ENCODE measurements at places on chromosomes 2 and 18.
A peak's percentile ranks its signal among the peaks of the same experiment; 100 is the strongest.

DNA sequence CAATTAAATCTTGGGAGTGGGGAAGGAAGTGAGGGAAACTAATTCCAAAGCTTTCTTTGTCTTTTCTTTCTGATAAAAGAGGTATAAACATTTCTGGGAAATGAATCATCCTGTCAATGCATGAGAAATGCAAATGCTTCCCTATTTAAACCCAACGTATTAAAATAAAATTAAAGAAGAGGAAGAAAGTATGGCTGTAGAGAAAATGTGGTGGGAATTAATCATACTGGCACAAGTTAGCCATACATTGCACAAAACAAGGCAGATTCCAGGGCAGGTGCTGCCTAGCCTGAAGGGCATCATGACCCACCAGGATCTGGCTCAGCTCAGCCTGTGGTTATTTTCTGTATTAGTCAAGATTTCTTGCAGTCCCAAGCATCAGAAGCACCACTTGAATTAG lies 338.0 kb downstream of the NYAP2 start:
- DNase-seq: no peak

GRCh38 chr18:11167778-11168177 lies 18.4 kb upstream of the PIEZO2 start:
- DNase-seq: no peak

DNA sequence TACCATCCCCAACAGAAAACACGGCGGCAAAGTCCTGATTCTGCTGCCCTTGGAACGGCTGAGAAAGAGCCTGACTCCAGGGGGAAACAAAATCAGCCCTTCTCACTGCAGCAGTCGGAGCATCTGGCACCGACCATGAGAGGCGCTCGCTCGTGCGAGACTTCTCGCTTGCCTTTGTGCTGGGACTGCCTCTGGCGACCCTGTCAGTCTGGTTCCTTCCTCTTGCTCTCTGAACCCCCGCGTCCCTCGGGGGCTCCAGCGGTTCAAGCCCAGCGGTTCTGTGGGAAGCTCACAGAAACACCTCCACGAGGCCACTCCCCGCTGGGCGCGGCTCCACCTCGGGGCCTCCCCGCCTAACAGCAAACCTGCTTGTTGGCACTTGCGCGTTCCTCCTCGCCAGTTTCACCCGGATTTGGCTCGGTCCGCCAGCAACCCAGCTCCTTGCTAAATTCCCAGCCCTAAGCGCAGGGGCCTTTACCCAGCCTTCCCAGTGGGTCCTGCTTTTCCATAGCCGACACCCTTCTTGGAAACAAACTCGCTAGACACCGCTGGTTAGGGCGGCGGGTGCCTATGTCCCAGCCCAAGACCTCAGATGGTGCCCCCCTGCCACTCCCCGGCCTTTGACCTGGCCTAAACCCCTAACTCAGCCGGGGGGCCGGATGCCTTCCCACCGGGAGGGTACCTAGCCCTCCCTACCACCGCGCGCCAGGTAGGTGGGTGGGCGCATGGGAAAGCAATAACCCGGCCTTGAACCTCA lies 2.2 kb downstream of the RND3 start:
- peak; percentile 5 for DNase-seq

DNA sequence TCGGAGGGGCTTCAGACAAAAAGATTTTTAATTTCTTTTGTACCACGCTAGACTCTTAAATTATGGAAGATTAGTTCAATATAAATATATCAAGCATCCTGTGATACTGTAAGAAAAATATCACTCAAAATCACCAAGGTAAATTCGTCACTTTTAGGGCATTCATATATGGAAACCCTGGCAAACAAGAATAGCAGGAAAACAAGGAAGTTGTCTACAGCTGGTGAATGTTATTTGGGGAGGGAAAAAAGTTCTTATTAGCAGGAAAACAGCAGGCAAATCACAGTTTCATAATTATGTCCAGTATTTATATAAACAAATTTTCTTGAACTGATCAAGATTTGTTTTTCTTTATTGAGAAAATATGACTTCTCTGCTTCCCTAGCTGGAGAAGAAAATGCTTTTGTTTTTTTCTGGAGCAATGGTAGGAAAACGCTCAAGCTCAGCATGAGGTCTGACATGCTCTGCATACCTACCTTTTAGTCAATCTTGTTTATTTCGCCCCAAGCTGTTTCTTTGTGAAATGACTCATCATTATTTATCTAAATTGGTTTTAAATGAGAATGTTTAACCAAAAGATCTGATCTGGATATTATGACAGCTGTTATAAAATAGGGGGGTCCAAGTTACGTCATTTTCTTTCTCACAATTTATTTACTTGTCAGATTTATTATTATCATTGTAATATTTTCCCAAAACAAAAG lies 14.7 kb downstream of the LINC00305 start:
- DNase-seq: no peak

DNA sequence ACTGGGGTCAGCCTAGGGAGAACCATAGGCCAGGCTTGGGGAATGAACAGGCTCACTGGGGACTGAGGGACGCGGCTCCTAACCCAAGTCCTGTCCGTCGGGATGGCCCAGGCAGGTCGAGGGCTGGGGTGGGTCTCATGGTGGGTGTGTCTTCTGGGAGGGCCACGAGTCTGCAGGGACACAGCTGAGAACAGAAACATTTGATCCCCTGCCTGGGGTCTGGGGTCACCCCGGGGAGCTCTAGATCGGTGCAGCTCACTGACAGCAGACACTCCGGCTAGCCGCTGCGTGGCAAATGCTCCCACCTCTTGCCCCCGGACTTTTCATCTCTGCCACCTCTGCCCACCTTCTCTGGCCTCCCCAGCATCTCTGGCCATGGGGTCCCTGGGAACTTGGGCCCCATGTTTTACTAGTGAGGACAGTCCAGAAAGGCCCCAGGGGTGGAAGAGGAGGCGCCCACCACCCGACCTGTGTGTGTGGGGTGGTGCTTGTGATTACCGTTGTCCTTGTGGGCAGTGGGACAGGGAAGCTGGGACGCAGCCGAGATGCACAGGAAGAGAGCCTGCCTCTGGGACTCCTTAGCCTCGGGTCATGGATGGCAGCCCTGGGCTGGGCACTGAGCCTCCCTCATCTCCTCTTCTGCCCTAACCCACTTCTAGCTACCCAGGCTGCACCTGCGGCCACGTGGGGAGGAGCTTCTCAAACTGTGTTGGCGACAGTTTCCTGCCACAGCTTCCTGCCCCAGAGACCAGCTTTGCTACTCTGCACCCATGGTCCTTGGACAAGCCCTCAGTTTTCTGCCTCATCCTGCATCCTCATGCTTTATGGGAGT lies 4.9 kb downstream of the ZAP70 start:
- DNase-seq: peak; percentile 66

DNA sequence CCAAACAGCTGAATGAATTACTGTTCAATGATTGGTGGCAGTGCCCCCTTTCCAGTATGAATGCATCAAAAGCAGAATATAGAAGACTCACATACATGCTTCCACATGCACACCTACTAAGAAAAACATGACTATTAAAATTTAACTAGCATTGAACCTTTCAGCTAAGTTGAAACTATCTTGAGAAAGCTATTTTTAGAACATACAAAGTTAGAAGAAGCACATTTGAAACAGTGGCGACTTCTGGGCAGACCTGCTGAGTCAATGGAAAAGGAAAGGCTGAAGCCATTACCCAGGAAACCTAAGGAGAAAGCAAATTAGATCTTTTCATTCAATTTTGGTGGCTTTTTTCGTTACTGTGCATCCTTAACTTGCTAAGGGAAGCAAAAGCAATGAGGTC lies 55.9 kb downstream of the PLA2R1 start:
- no peak for DNase-seq

DNA sequence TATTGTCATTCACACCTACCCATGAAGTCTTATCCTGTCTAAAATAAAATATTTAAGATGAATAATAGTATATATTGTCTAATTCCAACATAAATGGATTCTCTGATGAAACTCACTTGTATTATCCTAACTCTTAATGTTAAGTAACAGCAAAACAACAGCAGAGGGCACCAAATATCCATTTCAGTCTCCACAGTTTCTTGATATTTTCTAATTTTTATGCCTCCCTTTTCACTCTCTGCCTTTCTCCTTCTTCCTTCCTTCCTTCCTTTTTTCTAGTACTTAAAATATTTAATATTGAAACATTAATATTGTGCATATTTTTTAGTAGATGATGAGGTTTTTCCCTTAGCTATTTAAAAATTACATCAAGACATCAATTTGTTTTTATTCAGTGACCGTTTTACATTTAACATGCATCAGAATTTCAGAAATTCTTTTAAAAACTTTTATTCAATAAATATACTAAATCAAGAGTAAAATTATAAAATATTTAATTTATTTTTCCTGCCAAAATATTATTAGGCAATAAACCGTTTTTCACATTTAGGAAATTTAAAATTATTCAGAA lies 97.6 kb downstream of the WDR7 start:
- DNase-seq: peak; percentile 12

- DNase-seq: no peak
Measured at GRCh38 chr18:73093687-73094250, 226.0 kb upstream of the NETO1 start.

GRCh38 chr2:71505086-71505769 lies 51.9 kb downstream of the DYSF start:
- DNase-seq: no peak
